Caki2 (cell line): ENCODE measurements at places on chromosomes 1 and 21. TPM values are rescaled to one million over a fixed set of nuclear protein-coding genes. Genes with fewer than 3 reads are reported as not detected.
A peak's percentile ranks its signal among the peaks of the same experiment; 100 is the strongest.

DNA sequence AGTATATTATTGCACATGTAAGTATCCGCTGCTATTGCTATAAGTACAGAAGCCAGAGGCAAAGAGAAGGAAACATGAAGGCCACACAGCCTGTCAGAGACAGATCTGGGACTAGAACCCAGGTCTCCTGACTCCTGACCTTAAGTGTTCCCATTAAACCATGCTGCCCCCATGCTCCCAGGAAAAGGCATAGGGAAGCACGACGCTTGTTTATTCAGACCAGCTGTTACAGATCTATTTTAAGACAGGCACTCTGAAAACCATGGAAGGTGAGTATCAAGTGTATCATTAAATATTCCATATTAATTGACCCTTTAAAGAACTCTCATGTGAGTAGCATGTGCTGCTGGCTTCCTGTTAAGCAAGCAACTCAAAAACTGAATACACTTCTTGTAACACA, 11.4 kb downstream of the VAV3 start:
- DNase-seq = no peak

DNA sequence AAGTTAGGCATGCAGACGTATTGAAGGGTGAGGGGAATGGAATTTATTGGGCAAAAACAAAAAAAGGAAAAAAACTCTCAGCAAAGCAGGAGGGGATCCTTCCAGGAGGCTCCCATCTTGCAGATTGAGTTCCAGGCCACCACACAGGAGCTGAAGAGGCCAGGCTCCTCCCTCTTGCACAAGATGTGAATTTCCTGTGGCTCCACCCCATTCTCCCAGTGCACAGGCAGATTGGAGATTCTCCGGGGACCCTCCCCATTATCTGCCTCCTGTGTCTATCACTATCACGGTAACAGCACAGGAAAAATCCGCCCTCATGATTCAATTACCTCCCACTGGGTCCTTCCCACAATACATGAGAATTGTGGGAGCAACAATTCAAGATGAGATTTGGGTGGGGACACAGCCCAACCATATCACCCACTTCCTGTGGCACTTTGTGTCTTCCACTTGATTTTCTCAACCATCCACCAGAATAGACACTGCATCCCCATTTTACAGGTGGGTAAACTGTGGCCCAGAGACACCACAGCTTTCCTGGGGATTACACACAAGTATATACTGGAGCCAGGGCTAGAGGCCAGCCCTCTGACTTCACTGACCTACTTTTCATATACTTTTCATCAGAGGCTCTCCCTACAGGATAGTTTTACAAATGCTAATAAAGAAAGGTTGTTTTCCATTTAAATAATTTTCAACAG, 18.9 kb upstream of the COL6A1 start:
- no peak for DNase-seq

GRCh38 chr1:193799948-193800690, 613.7 kb upstream of the B3GALT2 start:
- peak; percentile 15 for DNase-seq

Gene VWA5B1
- not detected in 2 replicates for total RNA-seq

Gene SERINC2
- 7.1 and 13.3 TPM in 2 replicates for total RNA-seq

GRCh38 chr1:91884459-91885212, 1.3 kb downstream of the TGFBR3 start:
- peak; percentile 21 for DNase-seq

GRCh38 chr1:175665616-175666015, 77.8 kb downstream of the TNR start:
- DNase-seq = no peak

DNA sequence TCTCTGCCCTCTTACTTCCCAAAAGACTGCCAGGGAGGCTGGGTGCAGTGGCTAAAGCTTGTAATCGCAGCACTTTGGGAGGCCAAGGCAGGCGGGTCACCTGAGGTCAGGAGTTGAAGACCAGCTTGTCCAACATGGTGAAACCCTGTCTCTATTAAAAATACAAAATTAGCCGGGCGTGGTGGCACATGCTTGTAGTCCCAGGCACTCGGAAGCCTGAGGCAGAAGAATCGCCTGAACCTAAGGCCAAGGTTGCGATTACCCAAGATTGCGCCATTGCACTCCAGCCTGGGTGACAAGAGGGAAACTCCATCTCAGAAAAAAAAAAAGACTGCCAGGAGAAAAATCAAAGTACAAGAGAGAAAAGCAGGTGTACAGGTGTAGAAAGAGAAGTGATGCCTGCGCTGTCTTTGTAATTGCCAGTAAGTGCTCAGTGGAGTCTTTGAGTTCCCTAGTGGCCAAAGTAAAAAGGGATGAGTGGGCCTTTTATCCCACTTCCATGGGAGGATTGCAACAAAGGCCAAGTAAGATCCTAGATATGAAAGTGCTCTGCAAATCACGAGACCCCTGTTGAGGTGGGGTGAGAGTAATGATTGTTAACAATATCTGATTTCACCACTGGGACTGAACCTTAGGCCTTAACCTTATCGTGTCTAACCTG, 94.7 kb upstream of the WNT4 start:
- DNase-seq = no peak

DNA sequence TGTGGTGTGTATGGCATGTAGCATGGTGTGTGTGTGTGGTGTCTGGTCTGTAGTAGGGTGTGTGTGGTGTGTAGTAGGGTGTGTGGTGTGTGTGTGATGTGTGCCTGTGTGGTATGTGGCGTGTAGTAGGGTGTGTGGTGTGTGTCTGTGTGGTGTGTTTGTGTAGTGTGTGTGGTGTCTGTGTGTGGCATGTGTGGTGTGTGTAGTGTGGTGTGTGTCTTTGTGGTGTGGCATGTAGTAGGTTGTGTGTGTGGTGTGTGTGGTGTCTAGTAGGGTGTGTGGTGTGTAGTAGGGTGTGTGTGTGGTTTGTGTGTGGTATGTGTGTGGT, 85.5 kb downstream of the SYT2 start:
- DNase-seq = peak; percentile 12

Gene NEXN
- total RNA-seq = 1.7 and 1.8 TPM in 2 replicates

DNA sequence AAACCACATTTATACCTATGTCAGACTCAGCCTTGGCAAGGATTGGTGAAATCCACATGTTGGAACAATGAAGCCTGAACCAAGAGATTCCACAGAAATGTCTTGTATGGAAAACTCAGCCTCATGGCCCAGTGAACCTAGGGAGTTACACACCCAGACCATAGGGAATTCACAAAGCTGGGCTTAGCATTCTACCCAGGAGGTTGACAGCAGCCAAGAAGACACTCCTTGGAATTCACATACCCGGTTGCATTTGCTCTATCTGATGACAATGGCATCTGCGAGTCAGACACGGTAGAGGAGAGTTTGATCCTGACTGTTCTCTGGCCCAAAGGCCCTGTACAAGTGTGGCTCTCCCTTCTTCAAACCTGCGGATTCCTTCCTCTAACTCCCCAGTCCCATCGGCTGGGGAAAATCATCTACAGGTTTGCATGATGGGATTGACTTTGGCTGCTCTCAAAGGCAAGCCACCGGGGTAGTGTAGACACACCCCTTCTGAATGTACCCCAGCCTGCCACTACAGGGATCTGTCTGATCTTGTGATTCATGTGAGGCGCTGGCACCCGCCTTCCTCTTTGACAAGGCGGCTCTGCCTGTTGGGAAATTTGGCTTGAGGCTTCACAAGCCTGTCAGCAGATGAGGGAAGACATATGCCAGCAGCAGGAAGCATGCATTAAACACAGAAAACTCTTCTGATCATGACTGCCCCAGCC, 297.3 kb upstream of the KAZN start:
- no peak for DNase-seq

Gene KCND3
- total RNA-seq = not detected in 2 replicates

DNA sequence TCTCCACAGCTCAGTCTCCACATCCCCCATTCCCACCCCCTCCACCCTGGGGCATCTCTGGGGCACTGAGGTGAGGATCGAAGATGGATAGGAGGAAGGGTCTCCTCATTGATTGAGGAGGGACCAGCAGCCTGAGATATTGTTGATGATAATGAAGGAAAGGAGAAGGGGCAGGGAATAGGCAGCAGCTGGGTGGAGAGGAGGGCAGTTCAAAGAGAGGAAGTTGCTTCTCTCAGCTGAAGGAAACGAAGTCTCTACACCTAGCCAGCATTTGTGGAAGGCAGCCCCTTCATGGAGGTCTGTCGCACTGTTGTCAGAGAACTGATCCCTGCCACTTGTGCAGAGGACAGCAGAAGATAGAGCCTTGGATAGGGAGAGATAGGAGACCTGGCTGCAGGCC, 5.7 kb downstream of the KNCN start:
- DNase-seq = no peak

DNA sequence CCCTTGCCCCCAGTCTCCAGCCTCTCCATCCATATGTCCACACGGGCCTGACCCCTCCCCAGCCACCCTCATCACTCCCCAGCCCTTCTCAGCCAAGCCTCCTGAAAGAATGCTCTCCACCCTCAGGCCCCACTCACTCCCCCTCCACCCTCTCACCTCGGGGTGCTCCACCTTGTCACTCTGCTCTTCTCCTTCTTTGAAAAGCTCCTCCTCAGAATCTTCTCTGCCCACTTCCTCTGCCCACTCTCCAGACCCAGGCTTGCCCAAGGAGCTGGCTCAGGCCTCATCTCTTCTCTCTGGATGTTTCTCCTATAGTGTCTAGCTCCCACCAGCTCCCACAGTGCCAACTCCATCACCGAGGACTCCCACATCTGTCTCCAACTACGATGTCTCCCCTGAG, 13.9 kb downstream of the COL8A2 start:
- DNase-seq = no peak

Gene SHE
- total RNA-seq = not detected in 2 replicates

DNA sequence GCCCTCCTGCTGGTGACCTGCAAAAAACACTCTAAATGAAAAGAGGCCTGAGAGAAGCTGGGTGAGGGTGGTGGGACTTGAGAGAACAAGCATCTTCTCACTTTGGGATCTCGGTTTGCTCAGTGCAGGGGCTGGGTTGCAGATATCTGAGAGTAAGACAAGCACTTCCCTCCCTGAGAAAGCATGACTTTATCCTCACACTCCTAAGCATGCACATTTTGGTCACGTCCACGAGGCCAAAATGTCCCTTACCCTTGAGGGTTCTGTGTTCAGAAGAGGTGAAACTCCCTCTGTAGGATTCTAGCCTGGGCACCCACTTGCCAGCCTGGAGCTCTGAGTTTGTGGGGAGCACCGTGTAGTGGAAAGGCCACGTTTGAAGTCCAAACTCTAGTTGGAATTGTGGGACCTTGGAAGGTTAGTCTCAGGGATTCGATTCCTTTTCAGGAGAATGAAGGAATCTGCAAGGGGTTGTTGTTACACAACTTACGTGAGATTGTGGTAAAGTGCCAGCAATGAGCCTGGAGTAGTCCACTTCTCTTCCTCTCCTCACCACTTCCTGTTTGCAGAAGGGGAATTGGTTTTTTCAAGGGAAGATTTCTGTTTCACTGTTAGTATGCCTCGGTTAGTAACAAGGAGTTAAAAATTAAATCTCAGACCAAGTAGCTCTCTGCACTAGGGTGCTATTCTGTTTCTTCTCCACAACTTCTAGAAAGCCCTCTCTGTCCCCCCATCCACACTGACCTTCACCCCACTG, 3.0 kb downstream of the FCAMR start:
- DNase-seq = no peak

Gene C1orf94
- total RNA-seq = not detected in 2 replicates

Gene OR2G2
- total RNA-seq = not detected in 2 replicates

Gene CD53
- not detected in 2 replicates for total RNA-seq

DNA sequence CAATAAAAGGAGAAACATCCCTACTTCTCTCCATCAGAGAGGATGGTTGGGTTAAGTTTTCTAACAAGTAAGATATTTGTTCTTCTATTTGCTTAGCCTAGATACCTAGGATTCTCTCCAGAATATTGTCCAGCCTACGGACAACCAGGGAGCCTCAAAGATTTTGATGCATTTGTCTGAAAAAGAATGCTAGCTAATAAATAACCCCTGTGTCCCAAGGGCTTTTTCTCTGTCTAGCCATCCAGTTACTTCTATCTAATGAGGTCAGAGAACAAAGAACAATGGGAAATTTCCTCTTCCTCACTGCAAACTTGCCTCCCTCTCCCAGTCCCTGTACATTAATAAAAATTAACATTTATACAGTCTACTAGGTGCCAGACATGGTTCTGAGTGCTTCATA, 810 bp downstream of the RGS5 start:
- peak; percentile 17 for DNase-seq

Gene OLFML2B
- total RNA-seq = 20.5 and 22.7 TPM in 2 replicates

Gene HRNR
- total RNA-seq = not detected in 2 replicates

DNA sequence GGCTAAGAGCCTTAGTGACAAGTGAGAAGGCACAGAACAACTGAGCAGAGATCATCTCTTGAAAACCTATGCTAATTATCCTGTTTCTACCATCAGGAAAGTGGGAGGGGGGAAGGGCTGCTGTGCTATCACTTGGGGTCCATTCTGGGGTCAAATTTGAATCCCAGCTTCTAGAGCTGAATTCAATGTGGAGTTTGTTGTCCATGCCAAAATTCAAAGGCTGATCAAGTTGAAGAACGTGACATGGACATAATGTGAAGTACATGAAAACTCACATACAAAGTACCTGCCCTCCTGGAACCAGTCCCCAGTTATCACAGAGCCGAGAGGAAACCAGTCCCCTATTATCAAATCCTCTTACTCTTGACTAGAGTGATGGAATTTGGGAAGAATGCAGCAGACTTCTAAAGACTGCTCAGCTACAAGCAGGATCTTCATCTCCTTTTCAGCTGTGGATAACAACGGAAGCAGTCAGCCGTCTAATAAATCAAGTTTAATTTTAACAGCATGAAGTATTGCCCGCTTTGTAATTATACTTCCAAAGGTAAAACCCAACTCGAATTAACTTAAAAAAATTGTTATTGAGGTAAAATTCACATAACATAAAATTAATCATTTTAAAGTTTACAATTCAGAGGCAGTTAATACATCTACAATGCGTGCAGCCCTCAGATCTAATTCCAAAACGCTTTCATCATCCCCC, 78.3 kb downstream of the SLC45A1 start:
- no peak for DNase-seq

GRCh38 chr1:160411271-160412027, 11.1 kb downstream of the VANGL2 start:
- no peak for DNase-seq

- DNase-seq = no peak
Observed at GRCh38 chr1:61183471-61184039, 101.2 kb downstream of the NFIA start.

GRCh38 chr1:4971666-4972065, 317.3 kb downstream of the AJAP1 start:
- no peak for DNase-seq

Gene BSND
- not detected in 2 replicates for total RNA-seq

DNA sequence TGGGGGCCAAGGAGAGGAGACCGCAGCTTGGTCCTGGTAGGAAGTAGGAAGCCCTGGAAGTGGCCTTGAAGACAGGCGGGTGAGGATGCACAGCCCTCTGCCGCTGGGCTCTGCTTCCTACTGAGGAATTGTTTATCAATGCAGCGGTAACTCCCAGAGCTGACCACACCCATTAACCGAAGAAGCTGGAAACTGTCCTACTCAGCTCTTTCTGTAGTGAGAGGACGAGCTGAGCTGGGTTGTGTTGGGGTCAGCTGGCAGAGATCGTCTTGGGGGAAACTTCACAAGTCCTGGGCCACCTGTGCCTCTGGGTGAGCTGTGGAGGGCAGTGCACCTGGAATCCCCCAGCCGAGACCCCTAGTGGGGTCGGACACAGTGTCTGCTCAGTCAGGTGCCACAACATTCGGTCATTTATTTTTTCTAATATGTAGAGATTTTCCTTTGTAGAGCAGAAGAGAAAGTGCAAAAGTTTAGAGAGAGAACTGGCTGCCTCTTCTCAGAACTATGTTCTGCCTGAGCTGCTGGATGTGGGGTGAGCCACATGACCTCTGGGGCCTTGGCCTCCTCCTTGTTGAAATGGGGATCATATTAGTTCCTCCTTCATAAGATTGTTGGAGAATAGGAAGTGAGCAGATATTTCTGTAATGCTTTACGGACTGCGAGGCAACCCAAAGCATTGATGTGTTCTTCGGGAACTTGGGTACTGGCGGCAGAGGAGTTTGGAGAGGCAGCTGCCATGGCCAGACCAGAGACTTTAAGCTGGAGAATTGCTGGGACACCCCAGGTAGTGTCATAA, 3.6 kb downstream of the NECAP2 start:
- no peak for DNase-seq

Gene LYPD8
- total RNA-seq = not detected in 2 replicates
